H9 (cell line): ENCODE measurements at places on chromosomes 12 and 14. TPM values are rescaled to one million over a fixed set of nuclear protein-coding genes. Genes with fewer than 3 reads are reported as not detected.
A peak's percentile ranks its signal among the peaks of the same experiment; 100 is the strongest.

Gene ABCD2
- total RNA-seq, result not detected in 2 replicates

Gene SPX
- 0.35 and 0.57 TPM in 2 replicates for total RNA-seq

Gene FGD4
- 53.9 and 54.3 TPM in 2 replicates for total RNA-seq

Gene MYH7
- total RNA-seq, result not detected in 2 replicates

Gene GLIPR1L1
- total RNA-seq, result 1.9 and 3.2 TPM in 2 replicates

Gene STAT6
- 42.9 and 44.4 TPM in 2 replicates for total RNA-seq

Gene CFAP54
- 0.24 and 0.33 TPM in 2 replicates for total RNA-seq

GRCh38 chr12:105855361-105856047, 283.2 kb downstream of the NUAK1 start:
- H3K4me1 ChIP-seq, result no peaks in the 10 kb centered on the region
- no peaks in the 10 kb centered on the region for H3K36me3 ChIP-seq
- H3K27me3 ChIP-seq, result no peaks in the 10 kb centered on the region
- H3K4me3 ChIP-seq, result no peak overlapping the region
- no peak overlapping the region for H3K27ac ChIP-seq

DNA sequence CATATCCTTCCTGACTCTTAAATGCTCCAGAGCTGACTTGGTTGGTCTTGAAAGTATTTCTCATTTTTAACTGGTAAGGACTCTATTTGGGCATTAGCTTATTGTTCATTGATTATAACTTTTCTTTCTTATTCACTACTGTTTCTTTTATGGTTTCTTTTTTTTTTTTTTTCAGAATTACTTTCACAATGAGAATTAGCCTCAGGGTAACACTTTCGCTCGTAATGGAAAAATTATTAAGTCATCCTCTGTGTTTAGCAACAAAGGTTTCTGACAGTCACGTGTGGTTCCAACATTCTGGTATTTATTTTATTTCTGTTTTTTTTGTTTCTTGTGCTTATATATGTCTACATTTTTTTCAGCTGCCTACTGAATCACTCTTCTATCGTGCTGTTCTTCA, 80.0 kb downstream of the METTL25 start:
- 0 out of 2 replicates have a peak, but pooled peaks cover 4% of the 10 kb centered on the region for H3K36me3 ChIP-seq
- no peak for DNase-seq
- H3K27me3 ChIP-seq, result no peaks in the 10 kb centered on the region
- H3K4me3 ChIP-seq, result no peak overlapping the region

DNA sequence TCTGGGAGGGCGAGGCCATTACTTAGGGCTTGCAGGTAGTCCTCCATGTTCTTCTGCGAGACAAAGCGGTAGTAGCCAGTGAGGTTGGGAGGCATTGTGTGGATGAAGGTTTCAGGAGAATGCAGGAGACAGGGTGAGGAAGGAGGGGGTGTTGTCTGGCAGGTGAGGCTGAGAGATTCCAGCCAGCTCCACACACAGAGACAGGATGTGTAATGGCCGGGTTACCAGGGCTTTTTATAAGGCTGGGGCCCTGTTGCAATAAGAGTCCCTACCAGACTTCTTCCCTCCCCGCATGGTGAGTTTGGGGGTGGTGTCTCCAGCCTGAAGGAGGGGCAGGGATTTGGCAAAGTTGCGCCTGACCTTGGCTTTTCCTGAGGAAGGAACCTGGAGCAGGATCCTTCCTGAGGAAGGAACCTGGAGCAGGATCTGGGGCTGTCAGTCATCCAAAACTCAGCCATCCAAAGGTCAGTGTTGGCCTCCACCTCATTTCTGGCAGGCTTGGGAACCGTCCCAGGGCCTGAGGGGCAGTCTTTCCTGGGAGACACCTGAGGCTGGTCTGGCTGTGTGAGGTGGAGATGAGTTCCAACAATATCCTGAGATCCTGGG, at the start of gene RBP5:
TSS of gene RBP5 (minus strand) at position 209 of the 606 bp plus-strand sequence. CDS start at position 95, 114 bp downstream.
- H3K4me1 ChIP-seq, result peaks cover 12% of the 10 kb centered on the region; the same call in 1 of the 2 replicates
- DNase-seq, result peak; percentile 56
- H3K36me3 ChIP-seq, result peaks cover 5% of the 10 kb centered on the region; the same call in 1 of the 2 replicates
- H3K4me3 ChIP-seq, result peak within 1 kb of the TSS; percentile 85
- H3K27me3 ChIP-seq, result no peaks in the 10 kb centered on the region; the same call in 1 of the 2 replicates

GRCh38 chr12:57766464-57767304, at the start of gene CYP27B1:
TSS of gene CYP27B1 (minus strand) at chr12:57767078. CDS start at chr12:57767041, 37 bp downstream.
- H3K36me3 ChIP-seq, result peaks cover 20% of the 10 kb centered on the region
- H3K27me3 ChIP-seq, result peaks cover 31% of the 10 kb centered on the region; the same call in 1 of the 2 replicates
- peak; percentile 87 for DNase-seq
- peak within 1 kb of the TSS; percentile 75 for H3K4me3 ChIP-seq
- no peak within 1 kb of the TSS for H3K27ac ChIP-seq

- H3K27me3 ChIP-seq, result no peaks in the 10 kb centered on the region
- H3K4me1 ChIP-seq, result peaks cover 12% of the 10 kb centered on the region; the same call in 1 of the 2 replicates
- H3K36me3 ChIP-seq, result no peaks in the 10 kb centered on the region
- no peak overlapping the region for H3K27ac ChIP-seq
- DNase-seq, result no peak
- H3K4me3 ChIP-seq, result no peak overlapping the region
Observed at GRCh38 chr12:5963515-5963914, 18.5 kb upstream of the ANO2 start.
